ENCODE measurements at places on chromosomes 4 and X.

GRCh38 chr4:146960634-146961033 lies 15.0 kb upstream of the TTC29 start:
- H3K4me3 ChIP-seq, result no peak overlapping the region
- no peak for DNase-seq
- no peaks in the 10 kb centered on the region for H3K4me1 ChIP-seq
- no peaks in the 10 kb centered on the region for H3K36me3 ChIP-seq

GRCh38 chr4:16764622-16765021 lies 133.8 kb downstream of the LDB2 start:
- no peaks in the 10 kb centered on the region for H3K27me3 ChIP-seq
- no peak overlapping the region for H3K27ac ChIP-seq
- H3K4me1 ChIP-seq, result no peaks in the 10 kb centered on the region
- no peak for DNase-seq

DNA sequence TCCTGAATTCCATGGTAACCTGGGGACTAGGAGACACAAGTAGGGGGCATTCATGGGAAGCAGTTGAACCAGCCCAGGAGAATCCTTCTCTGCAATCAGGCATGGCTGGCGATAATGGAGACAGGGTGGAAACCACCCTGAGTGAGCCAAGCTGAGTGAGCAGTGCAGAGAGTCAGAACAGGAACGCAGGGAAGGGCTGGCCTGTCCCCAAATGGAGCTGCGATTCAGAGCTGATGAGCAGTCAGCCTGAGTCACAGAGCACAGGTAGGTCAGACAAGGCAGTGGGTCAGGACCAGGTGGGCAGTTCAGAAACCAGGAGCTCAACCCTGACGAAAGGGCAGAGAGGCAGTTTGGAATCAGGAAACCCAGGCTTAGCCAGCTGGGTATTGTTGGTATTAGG lies 129.0 kb downstream of the BTC start:
- H3K27me3 ChIP-seq, result no peaks in the 10 kb centered on the region
- DNase-seq, result no peak
- no peak overlapping the region for H3K27ac ChIP-seq

DNA sequence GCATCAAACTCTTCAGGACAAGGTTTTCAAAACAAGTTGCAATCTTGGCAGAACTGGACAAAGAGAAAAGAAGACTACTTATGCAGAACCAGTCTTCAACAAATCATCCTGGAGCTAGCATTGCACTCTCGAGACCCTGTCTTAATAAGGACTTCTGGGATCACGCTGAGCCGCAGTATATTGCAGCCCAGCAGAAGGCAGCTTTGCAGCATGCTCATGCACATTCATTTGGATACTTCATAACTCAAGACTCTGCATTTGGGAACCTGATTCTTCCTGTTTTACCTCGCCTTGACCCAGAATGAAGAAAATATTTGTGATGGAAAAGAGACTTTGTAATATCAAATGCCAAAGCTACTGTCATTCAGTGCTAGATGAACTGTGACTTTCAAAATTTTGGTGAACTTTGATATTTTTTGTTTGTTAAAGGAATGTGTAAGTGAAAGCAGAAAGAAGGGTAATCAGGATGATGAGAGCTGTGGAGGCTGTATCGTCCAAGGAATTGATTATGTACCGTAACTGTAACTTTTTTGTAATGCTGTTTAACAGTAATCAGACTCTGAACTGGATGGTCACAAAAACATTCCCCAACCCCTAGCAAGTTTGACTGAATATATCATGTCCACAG lies 27.2 kb downstream of the HSPA4L start:
- H3K27me3 ChIP-seq, result no peaks in the 10 kb centered on the region
- no peaks in the 10 kb centered on the region for H3K4me1 ChIP-seq
- H3K36me3 ChIP-seq, result no peaks in the 10 kb centered on the region
- DNase-seq, result no peak

DNA sequence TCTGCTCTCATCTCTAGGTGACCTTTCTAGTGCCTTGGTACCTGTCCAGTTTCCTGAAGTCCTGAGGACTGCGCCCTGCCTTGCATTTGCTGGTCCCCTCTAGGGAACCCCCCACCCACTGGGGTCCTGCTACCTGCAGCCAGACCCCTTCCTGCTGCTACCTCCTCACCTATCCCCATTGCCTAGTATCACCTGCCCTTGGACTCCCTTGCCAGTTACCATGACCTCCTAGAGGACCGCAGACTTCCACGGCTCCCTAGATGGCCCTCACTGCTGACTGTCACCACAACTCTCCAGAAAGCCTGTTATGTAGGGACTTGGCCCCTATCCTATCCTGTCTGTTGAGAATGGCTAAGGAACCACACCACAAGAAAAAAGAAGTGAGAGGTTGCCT lies 166.6 kb downstream of the EFNB1 start:
- no peaks in the 10 kb centered on the region for H3K36me3 ChIP-seq
- H3K4me3 ChIP-seq, result no peak overlapping the region
- H3K27me3 ChIP-seq, result no peaks in the 10 kb centered on the region
- DNase-seq, result no peak
- H3K27ac ChIP-seq, result peak overlapping the region; percentile 6

DNA sequence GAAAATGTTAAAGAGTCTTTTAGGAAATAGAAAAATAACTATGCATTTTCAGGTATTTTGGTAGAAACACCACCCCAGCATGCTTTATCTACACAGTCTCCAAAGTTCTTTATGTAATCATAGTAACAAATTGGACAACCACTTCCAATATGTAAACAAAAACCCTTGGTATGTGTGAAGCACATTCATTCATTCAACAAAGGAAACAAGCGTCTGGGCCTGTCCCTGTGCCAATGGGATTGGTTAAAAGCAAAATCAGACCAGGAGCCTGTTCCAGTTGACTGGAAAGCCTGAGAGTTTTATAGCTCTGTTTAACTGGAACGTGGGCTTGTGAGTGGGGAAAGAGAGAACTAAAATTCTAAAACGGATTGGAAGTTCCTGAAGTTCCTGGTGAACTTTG lies 41.3 kb upstream of the TENM3 start:
- no peak for DNase-seq
- no peaks in the 10 kb centered on the region for H3K27me3 ChIP-seq
- no peaks in the 10 kb centered on the region for H3K4me1 ChIP-seq
- H3K4me3 ChIP-seq, result no peak overlapping the region
- H3K27ac ChIP-seq, result no peak overlapping the region

DNA sequence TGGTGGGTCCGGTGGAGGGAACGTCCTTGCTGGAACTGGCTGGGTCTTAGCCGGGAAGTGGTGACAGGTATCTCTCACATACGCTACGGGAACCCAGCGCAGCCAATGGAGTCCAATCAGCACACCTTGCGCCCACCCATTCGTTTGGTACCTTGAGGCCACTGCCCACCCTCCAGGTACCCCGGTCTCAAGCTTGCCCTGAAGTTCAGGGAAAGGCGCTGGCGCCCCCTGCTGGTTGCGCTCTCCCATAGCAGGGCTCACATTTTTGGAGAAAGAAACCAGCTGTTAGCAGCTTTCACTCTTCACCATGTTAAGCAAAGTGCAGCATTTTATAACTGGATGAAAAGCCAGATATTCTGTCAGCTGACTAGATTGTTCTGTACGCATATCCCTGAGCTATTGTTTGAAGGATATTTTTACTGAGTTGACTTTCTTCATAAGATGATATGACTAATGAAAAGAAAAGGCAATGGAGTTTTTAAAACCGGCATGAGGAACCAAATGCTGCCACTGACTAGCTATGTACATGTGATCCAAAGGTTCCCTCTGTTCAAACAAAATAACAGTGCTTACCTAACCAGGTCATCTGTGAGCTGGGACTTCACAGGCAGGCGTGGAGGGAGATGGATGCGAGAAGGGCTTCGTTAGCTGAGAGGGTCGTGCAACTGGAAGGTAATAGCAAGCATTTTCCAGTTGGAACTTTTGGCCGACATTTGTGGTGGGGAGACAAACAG lies 43.7 kb downstream of the OTOP1 start:
- no peak overlapping the region for H3K27ac ChIP-seq
- no peaks in the 10 kb centered on the region for H3K36me3 ChIP-seq
- no peak overlapping the region for H3K4me3 ChIP-seq
- H3K27me3 ChIP-seq, result peaks cover 8% of the 10 kb centered on the region

DNA sequence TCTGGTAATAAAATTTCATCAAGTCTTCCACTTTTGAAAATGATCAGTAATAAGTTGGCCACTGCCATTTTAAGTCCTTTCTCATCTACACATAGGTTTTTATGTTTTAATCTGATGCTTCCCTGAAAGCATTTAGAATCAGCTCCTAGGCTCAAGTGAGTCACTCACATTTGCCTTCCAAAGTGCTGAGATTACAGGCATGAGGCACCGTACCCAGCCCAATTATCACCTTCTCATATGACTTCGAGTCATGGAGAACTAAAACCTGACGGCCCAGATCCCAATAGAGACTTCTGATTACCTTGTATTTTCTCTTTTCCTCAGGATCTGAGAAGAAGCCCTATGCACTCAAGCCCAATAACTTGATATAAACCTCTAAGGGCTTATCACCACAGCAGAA lies 140.8 kb downstream of the OPHN1 start:
- DNase-seq, result no peak
- no peak overlapping the region for H3K27ac ChIP-seq

DNA sequence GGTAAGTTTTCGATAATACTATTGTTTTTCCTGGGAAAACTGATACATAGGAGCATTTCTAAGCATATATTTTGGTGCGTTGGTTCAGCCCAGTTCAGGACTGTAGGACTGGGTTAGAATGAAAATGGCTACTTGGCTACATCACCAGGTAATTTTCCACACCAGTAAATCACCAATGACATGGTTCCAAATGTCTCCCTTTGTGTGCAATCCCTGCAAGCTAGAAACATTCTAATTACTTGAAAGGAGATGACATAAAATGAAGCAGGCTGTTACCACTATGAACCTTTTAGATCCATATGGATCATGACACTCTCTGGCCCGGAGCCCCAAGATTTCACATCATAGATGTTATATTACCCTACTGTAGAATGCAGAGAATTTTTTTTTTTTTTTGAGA lies 577.4 kb upstream of the FTHL17 start:
- no peak for DNase-seq
- no peaks in the 10 kb centered on the region for H3K4me1 ChIP-seq
- no peaks in the 10 kb centered on the region for H3K27me3 ChIP-seq

DNA sequence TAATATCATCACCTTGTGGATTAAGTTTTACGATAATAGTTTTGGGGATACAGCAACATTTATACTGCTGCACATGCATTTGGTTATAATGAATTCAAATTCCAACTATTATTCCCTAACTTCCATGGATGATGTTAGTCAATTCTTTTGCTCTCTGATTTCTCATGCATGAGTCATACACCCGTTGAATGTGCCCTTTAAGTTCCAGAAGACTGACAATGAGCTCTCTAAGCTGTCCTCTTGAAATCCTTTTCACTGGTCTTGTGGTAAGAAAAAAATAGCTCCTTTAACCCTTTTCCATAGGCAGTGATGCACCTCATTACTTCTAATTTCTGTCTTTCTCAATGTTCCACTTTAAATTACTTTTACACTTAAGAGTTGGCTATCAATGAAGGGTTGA lies 1095.2 kb upstream of the POU3F4 start:
- H3K27me3 ChIP-seq, result no peaks in the 10 kb centered on the region
- DNase-seq, result no peak
- no peak overlapping the region for H3K4me3 ChIP-seq
- H3K4me1 ChIP-seq, result no peaks in the 10 kb centered on the region
- no peak overlapping the region for H3K27ac ChIP-seq

DNA sequence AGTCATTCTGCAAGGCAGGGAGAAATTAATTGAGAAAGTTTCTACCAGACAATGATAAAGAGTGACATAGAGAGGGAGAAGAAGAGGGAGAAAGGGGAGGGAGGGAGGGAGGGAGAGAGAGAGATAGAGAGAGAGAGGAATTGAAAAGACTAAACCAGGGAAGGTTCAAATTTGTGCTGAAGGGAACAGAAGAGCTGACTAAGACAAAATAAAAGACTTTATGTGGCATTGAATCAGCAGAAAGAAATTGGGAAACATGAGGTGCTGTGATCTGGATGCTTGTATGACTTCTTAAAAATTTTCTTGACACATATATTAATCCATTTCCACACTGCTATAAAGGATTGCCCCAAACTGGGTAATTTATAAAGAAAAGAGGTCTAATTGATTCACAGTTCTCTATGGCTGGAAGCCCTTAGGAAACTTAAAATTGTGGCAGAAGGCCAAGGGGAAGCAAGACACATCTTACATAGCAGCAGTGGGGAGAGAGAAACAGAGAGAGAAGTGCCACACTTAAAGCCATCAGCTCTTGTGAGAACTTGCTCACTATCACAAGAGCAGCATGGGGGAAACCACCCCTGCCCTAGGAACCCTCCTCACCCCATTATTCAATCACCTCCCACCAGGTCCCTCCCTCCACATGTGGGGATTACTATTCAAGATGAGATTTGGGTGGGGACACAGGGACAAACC lies 13.5 kb upstream of the CXCL6 start:
- no peaks in the 10 kb centered on the region for H3K4me1 ChIP-seq
- no peak for DNase-seq

DNA sequence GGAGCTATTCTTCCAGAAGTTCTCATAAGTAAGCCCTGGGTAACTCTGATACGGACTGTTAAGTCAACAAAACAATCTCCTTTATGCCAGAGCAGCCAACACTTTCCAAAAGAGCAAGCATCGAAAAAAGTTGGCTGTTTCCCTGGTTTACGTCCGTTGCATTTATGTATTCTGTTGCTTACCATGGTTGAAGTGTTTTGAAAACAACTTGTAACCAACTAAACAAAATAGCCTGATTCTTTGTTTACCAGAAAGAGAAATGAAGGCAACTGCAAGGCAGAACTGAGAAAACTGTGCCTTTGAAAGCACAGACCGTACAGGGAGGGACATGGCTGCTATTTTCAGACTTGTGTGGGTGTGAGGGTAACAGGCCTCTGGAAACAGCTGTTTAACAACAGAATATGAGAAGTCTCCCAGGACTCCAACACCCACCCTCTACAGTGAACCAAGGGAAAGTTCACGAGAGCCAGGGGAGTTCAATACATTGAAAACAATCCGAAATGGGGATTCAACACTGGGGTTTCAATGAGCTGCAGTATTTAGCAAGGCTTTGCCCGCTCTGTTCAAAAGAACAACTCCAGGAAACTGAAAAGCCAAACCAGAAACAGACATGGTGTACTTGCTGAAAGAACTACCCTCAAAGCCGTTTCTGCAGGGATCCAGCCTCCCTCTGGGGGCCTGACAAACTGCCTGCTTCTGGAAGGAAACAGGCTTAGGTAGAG lies 95.8 kb upstream of the EGFL6 start:
- H3K27me3 ChIP-seq, result no peaks in the 10 kb centered on the region
- no peaks in the 10 kb centered on the region for H3K4me1 ChIP-seq
- no peaks in the 10 kb centered on the region for H3K36me3 ChIP-seq
- H3K27ac ChIP-seq, result peak overlapping the region; percentile 70
- H3K4me3 ChIP-seq, result no peak overlapping the region
- no peak for DNase-seq

- H3K4me1 ChIP-seq, result peaks cover 7% of the 10 kb centered on the region
- no peaks in the 10 kb centered on the region for H3K27me3 ChIP-seq
- H3K27ac ChIP-seq, result no peak overlapping the region
- no peaks in the 10 kb centered on the region for H3K36me3 ChIP-seq
- H3K4me3 ChIP-seq, result no peak overlapping the region
Measured at GRCh38 chr4:20318001-20318908, 66.5 kb downstream of the SLIT2 start.

DNA sequence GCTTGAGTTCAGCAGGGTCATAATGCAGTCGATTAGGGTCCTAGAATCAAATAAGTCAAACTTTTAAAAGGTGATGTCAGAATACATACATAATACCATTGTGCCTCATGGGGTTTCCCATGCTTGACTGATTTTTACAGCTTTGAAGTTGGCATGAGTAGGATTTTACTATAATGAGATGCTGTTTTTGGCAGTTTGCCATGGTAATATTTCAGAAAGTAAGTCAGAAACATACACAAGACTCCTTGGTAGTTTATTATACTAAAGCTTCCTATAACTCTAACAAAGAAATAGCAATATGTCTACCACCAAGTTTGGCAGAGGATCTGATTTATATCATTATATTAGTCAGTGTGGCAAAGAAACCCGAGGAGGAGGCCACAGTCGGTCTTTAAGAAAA lies 45.2 kb downstream of the PHKA2 start:
- H3K36me3 ChIP-seq, result no peaks in the 10 kb centered on the region
- no peak for DNase-seq
- no peaks in the 10 kb centered on the region for H3K27me3 ChIP-seq

All from upper lobe of right lung (tissue), 1 donor.